CD4-positive, alpha-beta T cell treated with Interleukin-21 for 1 hour (primary cell): ENCODE measurements at places on chromosomes 7 and 10.

GRCh38 chr10:94111367-94111766 is 117.6 kb downstream of the PLCE1 start:
- no peak for DNase-seq

GRCh38 chr7:99461221-99461620 is 4.7 kb downstream of the ATP5MF start:
- DNase-seq, result no peak

- DNase-seq, result no peak
Measured at GRCh38 chr7:124996778-124997177, 67.2 kb upstream of the POT1 start.

DNA sequence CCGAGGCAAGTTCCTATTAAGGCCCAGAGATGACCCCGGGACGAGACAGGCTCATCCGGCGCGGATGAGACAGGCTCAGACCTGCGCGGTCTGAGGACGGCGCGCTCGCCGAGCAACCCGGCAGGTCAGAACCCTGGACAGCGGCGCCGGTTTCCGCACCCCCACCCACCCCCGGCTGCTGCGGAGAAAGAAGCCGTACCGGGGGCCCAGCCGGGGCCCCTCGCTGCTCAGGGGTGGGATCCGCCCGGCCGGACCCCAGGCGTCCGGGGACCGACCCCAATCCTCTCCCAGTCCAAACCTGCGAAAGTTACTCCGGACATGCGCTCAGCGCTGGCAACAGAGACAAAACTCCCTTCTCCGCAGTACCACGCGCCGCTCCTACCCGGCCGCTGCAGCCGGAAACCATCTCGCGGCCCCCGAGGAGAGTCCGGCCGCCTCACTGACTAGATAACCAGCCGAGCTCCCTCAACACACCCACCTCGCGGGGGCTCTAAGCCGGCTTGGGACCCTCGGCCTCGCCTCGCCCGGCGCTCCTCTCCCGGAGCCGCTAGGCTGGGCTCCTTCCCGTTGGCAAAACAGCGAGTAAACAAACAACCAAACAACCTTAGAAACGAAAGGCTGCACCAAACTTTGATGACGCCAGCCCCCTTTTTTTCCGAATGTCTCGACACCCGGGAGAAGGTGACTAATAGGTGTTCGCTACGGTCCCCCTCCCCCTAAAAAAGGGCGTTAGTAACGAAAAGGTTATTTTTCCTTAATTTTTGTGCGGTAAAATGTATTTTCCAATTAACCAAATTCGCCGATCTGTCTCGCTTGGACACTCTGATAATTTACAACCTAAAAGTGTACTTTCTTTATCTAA is 2.3 kb upstream of the DRGX start:
- peak; percentile 48 for DNase-seq

- DNase-seq, result no peak
Measured at GRCh38 chr10:3877211-3878000, 92.4 kb upstream of the KLF6 start.

GRCh38 chr10:59561477-59562121 is 148.1 kb downstream of the SLC16A9 start:
- DNase-seq, result no peak

DNA sequence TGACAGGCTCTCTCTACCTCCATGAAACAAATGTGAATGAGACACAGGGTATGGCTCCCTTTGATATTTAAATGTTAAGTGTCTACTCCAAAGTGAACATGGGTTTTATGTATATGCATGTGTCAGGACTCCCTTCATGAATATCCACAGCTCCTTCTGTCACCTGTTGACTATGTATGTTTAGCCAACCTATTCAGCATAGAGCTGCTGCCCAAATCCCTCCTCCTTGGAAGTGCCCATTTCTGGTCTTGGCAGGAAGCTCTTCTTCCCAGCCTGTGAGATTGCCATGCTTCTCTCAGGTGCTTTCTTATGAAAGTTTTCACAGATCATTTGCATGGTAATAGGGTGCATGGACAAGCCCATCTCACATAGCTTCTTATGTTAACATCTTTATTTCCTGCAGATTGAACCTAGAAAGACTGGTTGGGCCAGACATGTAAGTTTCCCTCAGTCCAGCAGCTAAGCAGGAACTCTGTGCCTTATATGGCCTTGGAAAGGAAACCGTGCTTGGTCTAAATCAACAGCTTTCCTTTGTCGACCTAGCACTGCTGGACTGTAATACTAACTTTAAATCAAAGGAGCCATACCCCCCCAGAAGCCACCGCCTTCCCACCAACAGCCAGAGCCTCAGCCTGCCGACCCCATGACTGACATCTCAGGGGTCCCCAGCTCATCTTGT is 288.9 kb downstream of the ADARB2 start:
- DNase-seq, result no peak

DNA sequence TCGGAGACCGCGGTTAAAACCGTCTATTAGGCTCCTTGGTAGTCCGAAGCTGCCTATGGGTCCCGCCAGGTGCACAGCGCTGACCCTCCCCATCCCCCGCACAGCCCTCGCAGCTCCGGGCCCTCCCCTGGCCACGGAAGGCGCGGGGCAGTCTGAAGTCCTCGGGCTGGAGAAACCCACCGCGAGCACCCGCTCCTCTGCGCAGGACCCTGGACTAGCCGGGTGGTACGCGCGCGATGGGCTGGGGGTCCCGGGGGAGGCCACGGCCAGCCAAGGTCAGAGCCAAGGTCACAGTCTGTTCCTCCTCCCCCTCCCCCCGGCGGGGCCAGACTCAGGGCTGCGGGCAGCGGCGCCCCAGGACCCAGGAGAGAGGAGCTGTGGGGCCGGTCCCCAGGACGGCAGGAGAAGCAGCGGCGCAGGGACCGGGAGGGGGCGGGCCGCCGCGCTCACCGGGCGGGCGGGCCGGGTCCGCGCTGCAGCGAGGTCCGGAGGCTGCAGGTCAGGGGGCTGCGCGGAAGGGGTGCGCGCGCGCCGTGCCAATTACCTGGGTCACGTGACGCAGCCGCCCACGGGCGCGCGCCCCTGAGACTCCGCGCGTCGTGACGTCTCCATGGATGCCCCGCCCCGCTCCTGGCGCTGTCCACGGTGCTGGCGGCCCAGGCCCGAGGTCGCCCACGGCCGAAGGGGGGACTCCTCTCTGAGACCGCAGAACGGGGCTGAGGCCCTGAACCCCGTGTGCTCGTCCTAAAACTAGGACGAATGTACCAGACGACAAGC is at the start of gene OGDHL:
TSS of gene OGDHL (minus strand) at position 535 of the 777 bp plus-strand sequence. CDS start 3,731 bp downstream, outside the sequence.
- peak; percentile 22 for DNase-seq

DNA sequence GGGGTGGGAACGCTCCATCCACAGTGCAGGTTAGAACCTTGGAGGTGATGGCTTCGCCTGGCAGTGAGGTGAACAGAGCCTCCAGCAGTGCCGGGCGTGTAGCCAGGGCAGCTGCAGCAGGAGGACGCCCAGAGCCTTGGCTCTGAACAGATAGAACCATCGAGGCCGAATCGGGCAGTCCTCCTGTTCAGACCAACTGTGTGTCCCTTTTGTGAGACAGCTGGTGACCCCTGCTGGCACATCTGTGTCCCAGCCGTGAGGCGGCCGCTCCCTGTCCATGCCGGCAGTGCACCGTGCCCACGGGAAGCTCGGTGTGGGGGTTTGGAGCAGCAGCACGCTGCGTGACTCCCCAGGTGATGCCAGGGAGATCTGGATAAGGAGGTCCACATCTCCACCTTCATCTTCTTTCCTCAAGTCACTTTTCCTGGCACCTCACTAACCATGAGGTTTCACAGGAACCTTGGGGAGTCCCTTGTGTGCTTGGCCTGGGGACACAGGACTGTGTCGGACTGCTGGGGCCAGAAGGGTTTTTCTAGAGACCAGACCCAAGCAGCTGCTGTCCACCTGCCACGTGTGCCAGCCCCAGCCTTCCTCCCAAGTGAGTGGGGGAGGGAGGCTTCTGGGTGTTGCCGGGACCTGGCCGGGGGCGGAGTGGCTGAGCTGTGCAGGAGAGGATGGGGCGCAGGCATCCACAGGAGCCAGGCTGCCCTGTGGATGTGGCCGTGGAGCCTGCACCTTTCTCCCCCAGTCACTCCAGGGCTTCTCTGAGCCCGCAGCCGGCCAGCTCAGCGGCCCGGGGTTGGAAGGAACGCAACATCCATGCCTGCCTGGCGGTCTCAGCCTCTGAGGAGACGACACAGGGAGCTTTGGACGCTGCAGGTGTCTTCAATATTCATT is 69.4 kb downstream of the DNAJB6 start:
- no peak for DNase-seq
